ENCODE measurements at places on chromosomes 2 and 18.

DNA sequence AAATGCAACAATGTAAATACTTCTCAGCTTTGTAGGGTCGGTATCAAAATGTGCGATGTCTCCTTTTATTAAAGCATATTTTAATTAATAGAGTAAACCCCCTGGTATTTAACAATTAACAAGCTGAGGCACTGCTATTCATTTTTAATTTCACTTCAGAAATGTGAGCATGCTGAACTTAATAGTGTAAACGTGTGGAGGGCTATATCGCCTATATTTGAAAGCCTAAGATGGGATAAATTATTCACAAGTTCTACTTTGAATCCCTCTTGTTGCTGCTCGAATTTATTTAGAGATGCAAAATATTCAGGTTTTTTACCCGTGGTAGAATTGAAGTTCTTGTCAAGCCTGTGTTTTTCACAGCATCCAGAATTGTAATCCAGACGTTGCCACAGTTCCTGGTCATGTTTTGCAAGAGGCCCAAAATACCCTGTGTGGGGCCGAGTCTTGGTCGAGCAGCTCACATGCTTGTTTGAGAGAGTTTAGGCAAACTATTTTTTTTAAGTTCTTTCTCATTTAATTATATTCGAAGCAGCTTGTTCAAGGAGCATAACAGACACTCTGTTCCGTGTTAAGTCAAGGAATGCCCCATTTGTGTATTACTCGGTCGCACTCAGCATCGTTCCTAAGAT, 2.5 kb downstream of the SALL3 start:
- no peak for DNase-seq

GRCh38 chr18:58335223-58335622, 291.2 kb downstream of the NEDD4L start:
- no peak for DNase-seq

DNA sequence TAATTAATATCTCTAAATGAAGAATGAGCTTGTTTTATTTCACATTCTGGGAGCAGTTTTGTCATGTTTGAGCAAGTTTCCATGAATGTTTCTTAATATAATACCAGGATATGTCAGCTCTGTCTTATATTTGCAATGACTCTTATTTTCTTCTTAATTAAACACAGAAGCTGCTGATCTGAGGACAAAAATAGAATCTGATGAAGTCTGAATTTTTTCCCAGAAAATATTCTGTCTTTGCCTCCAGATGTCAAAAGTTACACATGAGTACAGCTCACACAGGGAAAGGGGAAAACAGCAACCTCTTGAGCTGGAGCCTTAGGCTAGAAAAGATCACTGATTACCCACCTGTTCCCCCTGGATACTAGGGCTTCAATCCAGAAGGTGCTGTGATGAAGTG, 606.6 kb upstream of the SYT4 start:
- no peak for DNase-seq

- no peak for DNase-seq
These were observed 92.0 kb downstream of the DPP10 start for GRCh38 chr2:114534116-114535084.

- no peak for DNase-seq
These were observed 7.0 kb downstream of the INHBB start for GRCh38 chr2:120352696-120353590.

DNA sequence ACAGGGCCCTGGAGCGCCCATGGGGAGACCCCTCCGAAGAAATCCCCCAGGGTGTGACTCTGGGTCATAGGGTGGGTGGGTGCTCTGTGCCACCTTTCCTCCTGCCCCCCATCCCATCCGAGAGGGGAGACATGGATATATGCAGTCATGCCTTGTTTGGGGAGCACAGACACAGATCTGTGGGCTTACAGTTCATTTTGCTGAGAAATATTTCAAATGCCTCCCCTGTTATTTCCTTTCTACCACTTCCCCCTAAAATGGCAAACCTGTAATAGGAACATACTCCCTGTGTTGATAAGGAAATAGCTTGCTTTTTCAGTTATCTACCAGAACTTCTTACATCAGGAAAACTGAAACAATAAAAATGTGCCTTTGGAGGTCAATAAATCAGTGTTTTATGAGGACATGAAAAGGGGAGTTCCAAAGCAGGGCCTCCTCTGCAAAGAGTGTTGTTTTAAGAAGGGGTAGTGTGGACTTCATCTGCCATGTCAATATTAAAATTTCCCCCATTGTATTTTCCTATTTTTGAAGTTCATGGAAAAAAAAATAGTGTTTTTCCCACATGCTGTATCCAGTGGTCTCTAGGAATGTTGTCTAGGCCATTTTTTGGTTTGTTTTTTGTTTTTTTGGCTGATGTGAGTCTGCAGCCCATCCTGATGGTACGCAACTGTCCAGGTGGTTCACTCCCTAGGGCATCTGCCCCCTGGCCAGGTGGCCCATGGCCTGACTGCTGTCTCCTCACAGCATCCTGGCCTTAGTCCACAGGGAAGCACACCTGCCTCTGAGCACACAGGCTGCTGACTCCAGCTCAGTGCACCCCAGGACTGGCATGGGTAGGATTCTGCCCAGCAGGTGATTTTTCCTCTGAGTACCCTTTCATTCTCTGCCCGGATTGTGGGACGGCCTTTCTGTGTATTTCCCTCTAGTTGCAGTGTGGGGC, 3.7 kb downstream of the TNFRSF11A start:
- no peak for DNase-seq

- DNase-seq: no peak
These were observed 25.6 kb downstream of the RNF144A start for GRCh38 chr2:6942848-6943247.

- DNase-seq: no peak
These were observed 314.5 kb upstream of the CHAC2 start for GRCh38 chr2:53452957-53453748.

- no peak for DNase-seq
These were observed 229.6 kb downstream of the FAM210A start for GRCh38 chr18:13496691-13497281.

GRCh38 chr2:119218478-119219064, 5.1 kb upstream of the STEAP3 start:
- DNase-seq: no peak

- no peak for DNase-seq
These were observed 818.5 kb upstream of the SALL3 start for GRCh38 chr18:78160961-78161656.

DNA sequence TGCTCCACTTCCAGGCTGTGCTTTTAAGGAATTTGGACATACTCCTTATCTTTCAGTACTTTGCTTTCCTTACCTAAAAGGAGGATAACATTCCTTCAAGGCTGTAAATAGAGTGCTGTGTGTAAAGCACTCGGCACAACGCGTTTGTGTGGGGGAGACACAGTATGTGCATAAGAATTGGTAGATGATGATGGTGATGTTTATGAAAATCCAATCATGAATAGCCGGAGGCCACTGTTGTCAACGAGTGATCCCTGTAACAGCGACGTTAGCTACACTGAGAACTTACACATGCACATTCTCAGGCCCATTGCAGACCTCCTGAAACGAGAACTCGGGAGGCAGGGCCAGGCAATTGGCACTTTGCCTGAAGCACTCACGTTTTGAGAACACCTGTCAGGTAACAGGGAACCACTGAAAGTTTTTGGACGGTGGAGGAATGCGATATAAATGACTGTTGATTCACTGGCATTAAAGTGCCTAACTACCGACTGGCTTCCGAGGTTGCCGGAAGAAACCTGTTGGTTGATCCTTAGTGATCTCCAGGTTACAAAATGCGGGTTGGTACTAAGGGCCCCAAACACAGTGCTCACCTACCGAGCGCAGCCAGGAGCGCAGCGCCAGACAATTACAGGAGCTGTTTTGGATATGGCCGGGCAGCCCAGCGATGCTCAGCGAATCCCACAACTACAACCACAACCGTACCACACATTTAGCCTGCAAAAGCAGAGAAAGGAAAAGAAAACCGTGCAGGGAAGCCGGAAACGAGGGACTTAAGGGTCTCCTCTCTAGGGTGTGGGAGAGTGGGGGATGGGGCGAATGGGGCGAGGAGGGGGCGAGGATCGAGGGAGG, 1.0 kb upstream of the MAP4K4 start:
- DNase-seq: no peak

DNA sequence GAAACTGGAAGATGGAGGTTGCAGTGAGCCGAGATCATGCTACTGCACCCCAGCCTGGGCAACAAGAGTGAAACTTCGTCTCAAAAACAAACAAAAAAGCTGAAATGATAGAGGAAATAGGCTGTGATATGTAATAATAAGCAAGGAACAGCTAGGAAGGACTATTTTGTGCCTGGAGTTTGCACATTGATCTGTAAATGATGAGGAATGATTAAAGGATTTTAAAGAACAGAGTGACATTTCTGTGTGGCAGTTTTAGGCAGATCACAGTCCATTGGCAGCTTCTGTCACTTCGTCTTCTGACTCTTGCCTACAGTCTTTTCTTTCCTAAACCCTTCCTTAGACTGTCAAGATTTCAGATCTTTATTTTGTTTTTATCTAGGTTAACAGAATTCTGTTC, 19.4 kb downstream of the EPB41L5 start:
- DNase-seq: no peak

GRCh38 chr2:70902579-70902978, 33.1 kb upstream of the ATP6V1B1 start:
- no peak for DNase-seq

- no peak for DNase-seq
These were observed 590.3 kb upstream of the CDH2 start for GRCh38 chr18:28767201-28767600.

- DNase-seq: no peak
These were observed 134.4 kb downstream of the TGIF1 start for GRCh38 chr18:3584266-3584861.

DNA sequence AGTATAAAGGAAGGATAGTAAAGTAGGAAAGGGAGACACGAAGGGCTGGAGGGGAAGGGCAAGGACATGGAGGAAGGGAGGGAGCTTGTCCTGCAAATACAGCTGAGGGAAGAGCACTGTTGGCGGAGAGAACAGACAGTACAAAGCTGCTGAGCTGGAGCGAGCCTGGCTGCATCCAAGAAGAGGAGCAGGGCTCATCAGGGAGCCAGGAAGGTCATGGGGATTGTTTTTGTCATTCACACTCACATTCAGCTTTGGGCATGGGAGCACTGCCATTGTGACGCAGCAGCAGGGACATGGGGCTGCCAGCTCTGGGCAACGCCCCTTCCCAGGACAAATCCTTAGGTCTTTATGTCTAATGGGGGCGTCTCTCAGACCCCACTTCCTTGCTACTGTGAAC, 125.1 kb downstream of the COPS8 start:
- DNase-seq: no peak

- DNase-seq: no peak
These were observed 4.3 kb downstream of the POLR2D start for GRCh38 chr2:127853671-127854070.

GRCh38 chr18:50133526-50133925, 61.4 kb downstream of the MYO5B start:
- no peak for DNase-seq

GRCh38 chr2:17683981-17684380, 69.6 kb downstream of the SMC6 start:
- DNase-seq: no peak

GRCh38 chr2:36338124-36338826, 17.3 kb upstream of the CRIM1 start:
- DNase-seq: no peak

DNA sequence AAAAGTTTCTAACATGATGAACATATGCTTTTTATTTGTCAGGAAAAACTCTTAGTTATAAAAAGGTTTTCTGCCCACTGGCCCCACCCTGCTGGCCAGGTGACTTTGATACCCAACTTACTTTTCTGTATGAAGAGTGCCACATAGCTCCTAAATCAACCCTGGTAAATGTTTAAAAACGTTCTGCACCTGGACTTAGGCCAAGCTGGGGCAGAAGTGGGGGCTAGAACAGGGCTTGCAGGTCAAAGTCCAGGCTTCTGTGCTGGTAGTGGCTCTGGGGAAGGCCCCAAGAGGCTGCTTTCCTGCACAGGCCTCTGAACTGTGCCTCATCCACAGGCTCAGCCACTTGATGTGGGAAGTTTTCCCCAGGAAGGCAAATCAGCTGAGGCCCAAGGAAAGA, 171.7 kb downstream of the ANKRD30B start:
- DNase-seq: no peak

Measured in stimulated activated CD4-positive, alpha-beta T cell treated with anti-CD3 and anti-CD28 coated beads, TNF-alpha, amount 100 ng/mL, for 24 hours (primary cell).